ENCODE measurements at places on chromosomes 5 and 9. TPM values are rescaled to one million over a fixed set of nuclear protein-coding genes. Genes with fewer than 3 reads are reported as not detected.

OTULINL gene
- not detected for total RNA-seq

ARL14EPL gene
- total RNA-seq: not detected

NDUFS4 gene
- 108 TPM for total RNA-seq

TPPP gene
- 0.72 TPM for total RNA-seq

WDR38 gene
- not detected for total RNA-seq

HK3 gene
- total RNA-seq: 0.65 TPM

BARX1 gene
- not detected for total RNA-seq

MELK gene
- 12.5 TPM for total RNA-seq

HCN1 gene
- total RNA-seq: not detected

EGFLAM gene
- total RNA-seq: 1.6 TPM

PAEP gene
- not detected for total RNA-seq

PGM5 gene
- total RNA-seq: 0.18 TPM

PGGT1B gene
- total RNA-seq: 7.2 TPM

EFCAB9 gene
- not detected for total RNA-seq

TMEM171 gene
- 12.5 TPM for total RNA-seq

AQP7 gene
- total RNA-seq: not detected
